ENCODE measurements at places on chromosomes 6 and 20.

GRCh38 chr20:35604449-35604747 lies 11.2 kb upstream of the SPAG4 start:
- no peak for DNase-seq

DNA sequence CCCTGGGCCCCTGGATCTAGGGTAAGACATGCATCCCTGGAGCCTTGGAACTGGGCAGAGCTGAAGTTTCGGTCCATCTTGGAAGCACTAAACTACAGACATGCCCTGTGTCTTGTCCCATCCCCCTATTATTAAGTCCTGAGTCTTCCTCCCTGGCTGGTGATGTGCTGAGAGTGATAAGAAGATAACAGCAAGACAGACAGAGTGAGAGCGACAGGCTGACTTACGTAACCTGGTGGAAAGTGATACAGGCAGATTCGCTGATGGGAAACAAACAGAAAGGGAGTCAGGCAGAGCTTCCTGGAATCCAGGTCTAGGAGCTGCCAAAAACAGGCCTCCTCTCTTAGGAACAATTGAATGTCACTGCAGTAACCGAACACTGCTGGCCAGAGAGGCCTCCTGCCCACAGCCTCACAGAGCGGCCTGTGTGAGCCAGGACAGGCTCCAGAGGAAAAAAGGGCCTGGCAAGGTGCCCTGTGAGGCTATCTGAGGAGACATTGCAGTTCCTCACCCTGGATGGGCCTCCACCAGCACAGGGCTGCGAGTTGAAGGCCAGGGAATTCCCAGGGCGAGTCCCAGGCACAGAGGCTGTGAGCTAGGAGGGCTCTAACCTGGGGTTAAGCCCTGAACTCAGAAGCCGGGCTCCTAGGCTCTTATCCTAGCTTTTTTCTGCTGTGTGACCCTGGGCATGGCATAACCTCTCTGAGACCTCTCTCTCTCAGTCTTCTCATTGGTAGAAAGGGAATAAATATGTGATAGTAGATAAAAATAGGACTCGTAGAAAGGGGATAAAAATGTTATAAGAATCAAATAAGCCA lies 34.2 kb upstream of the B4GALT5 start:
- DNase-seq = peak; percentile 73

GRCh38 chr6:31383149-31383548 lies 20.2 kb upstream of the MICA start:
- no peak for DNase-seq

DNA sequence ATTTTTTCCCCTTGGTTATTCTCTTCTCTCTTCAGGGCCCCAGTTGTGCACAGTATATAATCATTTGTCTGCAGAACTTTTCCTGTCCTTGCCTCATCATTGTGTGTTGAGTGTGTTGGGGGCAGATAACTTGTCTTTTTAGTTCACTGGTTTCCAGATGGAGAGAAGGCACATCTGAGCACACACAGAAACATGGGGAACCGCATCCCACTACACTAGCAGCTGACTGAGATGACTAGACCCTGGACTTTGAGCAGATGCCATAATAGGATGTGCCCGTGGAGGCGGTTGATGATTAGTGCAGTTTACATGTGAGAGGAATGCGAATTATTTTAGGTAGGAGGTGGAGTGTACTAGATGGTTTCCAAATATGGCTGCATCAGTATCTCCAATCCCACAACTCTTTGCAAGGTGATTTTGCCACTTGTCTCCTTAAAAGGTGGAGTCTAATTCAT lies 26.5 kb upstream of the SH3BGRL2 start:
- DNase-seq = no peak

GRCh38 chr6:161235776-161236633 lies 37.9 kb downstream of the AGPAT4 start:
- DNase-seq = no peak

DNA sequence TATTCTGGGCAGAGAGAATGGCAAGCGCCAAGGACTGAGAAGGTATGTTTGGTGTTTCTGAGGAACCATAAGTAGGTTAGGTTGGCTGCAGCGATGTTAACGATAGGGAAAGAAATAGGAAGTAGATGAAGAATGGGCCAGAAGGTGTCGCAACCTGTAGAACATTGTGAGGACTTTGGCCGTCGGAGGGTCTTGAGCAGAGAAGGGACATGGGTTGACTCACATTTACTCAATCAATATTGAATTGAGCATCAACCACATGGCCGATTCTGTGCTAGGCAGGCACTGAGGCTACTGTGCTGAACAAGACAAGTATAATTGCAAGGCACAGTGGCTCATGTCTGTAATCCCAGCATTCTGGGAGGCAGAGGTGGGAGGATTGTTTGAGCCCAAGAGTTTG lies 26.8 kb upstream of the RPN2 start:
- DNase-seq = no peak

DNA sequence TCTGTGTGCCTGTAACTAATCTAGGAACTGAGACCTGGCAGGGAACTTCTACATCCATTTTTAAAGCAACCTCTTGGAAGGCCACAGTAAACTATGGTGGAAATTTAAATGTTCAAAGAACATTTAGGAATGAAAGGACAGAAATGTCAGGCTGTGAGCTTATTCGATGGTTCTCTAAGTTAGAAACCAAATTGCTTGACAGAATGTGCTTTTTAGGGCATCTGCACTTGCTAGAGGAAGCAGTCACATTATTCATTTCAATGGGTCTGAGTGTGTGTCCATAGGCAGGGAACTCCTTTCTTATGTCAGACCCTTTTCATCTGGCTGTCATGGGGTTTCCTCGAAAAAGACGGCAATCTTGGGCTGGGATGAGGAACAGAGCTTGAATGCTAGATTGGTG lies 84.4 kb downstream of the PPP1R14C start:
- DNase-seq = no peak

DNA sequence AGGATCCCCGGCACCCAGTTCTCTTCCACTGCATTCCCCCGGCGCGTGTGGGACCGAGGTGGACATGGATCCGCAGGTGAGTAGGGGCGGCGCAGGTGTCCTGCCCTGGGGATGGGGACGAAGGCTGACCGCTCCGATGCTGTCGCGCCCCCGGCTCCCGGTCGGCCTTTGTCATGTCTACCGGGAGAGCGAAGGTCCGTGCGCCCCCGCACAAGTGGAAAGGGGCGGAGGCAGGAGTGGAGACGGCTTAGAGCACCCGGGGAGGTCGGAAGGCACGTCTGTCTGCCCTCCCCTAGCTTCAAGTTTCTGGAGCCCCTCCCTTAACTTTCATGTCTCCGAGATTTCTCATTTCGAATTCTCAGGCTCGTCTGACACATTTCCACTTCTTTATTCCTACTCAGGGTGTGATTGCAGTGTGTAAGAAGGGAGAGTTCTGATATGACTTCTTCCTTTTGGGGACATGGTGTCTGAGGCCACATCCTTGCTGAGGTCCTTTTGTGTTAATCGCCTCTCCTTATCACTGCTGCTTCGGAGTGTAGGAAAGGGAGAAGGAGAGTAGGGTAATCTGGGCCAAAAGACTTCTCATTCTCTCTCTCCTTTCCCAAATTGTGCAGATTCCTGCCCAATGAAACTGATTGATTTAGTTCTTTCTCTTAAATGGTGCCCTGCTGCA lies 435 bp downstream of the KIFC1 start:
- DNase-seq = no peak

DNA sequence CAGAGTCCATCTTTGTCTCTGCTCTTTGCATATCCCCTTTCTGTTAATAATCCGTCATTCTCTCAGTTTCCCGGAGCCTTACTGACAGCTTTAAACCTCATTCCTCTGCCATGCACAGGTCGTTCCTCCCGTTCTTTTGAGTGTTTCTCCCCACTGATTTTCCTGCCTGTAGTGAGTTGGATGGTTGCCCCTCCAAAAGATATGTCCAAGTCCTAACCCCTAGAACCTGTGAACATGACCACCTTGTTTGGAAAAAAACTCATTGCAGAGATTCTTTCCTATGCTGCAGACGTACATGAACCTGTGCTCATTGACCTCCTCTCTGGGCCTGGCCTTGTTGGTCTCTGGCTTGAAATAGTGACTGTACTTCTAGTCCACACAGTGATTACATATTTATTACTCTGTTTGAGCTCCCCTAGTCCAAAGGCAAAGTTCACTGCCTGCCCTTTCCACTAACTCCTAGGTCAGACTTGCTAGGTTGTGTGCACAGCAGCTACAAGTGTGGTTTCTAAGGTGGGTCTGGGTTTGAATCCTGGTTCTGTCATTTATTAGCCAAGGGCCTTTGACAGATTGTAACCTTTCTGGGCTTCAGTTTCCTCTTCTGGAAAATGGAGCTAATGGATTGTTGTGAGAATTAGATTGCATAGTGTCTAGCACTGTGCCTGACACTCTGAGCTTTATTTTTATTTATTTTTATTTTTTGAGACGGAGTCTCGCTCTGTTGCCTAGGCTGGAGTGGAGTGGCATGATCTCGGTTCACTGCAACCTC lies 29.3 kb downstream of the PPARD start:
- no peak for DNase-seq

DNA sequence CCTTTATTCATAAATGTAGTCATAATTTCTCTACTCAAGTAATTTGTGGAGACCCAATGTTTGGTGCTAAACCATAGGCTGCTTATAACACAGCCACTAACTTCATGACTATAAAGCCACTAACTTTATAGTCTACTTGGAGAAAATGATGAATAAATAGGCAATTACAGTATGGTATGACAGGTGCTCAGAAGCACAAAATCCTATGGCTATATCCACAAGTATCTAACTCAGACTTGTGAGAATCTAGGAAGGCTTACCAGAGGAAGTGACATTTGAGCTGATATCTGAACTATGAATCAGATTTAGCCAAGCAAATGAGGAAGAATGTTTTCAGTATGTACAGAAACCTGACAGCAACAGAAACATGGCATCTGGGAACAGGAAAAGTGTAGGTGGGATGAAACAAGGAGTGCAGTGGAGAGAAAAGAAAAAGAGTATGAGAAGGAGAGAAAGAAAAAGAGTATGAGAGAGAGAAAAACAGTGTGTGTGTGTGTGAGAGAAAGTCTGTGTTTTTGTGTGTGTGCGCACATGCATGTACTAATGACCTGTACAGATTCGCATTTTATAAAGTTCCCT lies 59.9 kb downstream of the REV3L start:
- DNase-seq = no peak

DNA sequence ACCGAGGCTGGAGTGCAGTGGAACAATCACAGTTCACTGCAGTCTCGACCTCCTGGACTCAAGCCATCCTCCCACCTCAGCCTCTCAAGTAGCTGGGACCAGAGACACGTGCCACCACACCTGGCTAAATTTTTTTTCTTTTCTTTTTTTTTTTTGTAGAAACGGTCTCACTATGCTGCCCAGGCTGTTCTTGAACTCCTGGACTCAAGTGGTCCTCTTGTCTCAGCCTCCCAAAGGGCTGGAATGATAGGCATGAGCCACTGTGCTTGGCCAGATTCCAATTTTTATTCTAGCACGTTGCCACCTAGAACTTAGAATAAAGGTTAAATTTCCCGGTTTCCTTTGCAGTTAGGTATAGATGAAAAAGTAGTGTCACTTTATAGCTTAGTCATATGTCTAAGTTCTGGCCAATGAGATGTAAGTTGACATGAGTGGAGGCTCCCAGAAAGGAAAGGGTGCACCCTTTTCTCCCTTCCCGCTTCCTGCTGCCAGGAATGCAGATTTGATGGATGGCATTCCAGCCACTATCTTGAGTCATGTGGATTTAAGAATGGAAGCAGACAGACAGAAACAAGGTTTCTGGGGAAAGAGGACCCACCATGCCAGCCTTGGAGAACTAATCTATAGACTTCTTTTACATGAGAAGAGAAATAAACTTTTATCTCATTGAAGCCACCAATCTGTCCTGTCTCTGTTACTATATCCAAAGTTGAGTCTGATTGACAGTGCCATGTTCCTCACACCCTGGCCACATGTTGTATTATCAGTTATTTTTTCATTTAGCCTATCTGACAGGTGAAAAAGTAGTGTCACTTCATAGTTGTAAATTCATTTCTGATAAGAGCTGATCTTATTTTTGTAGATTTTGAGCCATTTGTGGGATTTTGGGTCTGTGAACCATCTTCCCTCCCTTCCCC lies 60.6 kb upstream of the NCOA3 start:
- DNase-seq = no peak

GRCh38 chr6:151351146-151351700 lies 40.1 kb downstream of the ZBTB2 start:
- DNase-seq = no peak

DNA sequence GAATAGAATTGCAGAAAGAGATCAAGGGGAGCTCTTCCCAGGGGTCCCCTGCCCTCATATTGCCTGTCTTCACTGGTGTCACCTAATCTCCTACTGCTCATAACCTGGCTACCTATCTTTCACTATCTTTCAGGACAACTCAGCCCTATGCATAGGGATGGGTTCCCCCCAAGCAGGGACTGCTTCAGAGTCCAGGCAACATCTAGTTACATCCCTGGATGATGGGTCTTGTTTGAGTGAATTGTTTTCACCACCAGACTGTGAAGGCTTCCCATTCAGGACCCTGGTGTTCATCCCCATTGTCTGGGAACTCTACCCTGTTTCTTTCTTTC lies 850 bp upstream of the HECA start:
- no peak for DNase-seq

- no peak for DNase-seq
Observed at GRCh38 chr6:4883298-4883697, 107.1 kb downstream of the CDYL start.

DNA sequence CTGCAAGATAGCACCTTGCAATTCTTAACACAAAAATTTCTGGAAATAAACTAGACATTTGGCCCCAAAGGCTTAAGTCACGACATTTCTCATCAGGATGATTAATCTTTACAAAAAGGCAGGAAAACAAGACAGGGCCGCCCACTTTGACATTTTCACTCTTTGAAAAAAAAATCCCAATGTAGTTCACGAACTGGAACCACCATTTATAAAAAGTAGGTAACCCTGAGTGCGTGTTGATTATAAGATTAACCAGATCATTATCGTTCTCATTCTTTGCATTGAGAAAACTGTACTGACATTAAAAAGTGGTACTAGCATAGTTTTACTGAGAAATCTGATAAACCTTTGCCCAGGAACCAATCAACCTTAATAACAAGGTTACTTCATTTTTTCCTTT lies 108.8 kb downstream of the HUS1B start:
- DNase-seq = no peak

DNA sequence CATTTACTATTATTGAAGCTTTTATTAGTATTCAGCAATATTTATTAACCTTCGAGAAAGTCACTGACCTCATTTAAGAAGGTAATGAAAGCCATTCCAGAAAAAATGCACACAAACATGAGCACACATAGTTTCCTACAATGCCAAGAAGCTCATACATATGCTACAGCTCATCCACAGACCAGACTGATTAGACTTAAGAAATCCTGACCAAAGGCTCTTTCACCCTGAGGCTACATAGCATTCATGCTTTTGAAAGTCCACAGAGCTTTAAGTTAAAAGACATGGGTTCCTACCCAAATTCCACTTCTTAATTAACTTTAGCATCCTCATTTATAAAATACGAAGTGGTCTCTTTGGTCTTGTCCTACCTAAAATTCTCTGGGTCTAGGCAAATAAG lies 430.4 kb downstream of the TBC1D32 start:
- DNase-seq = no peak

- DNase-seq = no peak
Observed at GRCh38 chr6:119858901-119859300, 509.3 kb upstream of the MAN1A1 start.

GRCh38 chr6:34600796-34601195 lies 44.7 kb upstream of the SPDEF start:
- no peak for DNase-seq

GRCh38 chr6:52724042-52724405 lies 39.3 kb downstream of the GSTA2 start:
- DNase-seq = peak; percentile 93

- DNase-seq = peak; percentile 13
Observed at GRCh38 chr6:48957781-48958180, 505.3 kb downstream of the MMUT start.

- no peak for DNase-seq
Observed at GRCh38 chr6:93902517-93902916, 483.2 kb upstream of the EPHA7 start.

Measured in stromal cell of bone marrow (primary cell).